ENCODE measurements at places on chromosomes 5 and 9.

DNA sequence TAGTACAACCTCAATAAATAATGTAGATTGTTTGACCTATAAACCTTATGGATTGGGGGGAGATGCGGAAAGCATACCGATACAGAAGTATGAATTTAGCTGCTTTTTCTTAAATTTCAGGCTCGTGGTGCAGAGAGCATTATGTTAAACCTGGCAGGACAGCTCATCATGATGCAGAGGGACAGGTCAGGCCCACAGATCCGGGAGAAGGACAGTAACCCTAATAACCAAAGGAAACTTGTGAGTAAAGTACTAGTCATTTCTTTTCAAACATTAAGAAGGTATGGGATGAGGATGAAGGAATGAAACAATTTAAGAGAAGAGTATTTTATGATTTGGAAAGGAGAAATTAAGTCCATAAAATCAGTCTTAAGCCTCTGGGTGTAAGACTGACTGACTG lies 70.5 kb downstream of the ERMP1 start:
- no peak for DNase-seq

GRCh38 chr5:169423580-169424278 lies 122.8 kb upstream of the SLIT3 start:
- DNase-seq: no peak

GRCh38 chr5:144487761-144488160 lies 317.1 kb downstream of the KCTD16 start:
- DNase-seq: no peak

GRCh38 chr5:100575815-100576214 lies 40.6 kb downstream of the FAM174A start:
- no peak for DNase-seq

DNA sequence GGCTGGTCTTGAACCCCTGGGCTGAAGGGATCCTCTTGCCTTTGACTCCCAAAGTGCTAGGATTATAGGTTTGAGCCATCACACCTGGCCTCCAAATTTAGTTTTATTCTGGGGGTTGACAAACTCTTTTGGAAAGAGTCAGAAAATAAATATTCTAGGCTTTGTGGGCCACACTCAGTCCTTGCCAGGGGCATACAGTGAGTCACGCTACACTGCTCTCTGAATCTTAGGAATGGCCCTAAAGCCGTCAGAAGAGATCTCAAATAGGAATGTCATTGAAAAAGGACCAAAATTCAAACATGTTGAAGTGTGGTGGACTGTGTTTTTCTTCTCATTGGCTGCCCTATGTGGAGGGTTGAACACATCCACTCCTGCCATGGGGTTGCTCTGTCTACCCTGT lies 127.7 kb upstream of the BASP1 start:
- no peak for DNase-seq
